Astrocyte of the spinal cord (primary cell): ENCODE measurements at places on chromosomes 2 and 18.

DNA sequence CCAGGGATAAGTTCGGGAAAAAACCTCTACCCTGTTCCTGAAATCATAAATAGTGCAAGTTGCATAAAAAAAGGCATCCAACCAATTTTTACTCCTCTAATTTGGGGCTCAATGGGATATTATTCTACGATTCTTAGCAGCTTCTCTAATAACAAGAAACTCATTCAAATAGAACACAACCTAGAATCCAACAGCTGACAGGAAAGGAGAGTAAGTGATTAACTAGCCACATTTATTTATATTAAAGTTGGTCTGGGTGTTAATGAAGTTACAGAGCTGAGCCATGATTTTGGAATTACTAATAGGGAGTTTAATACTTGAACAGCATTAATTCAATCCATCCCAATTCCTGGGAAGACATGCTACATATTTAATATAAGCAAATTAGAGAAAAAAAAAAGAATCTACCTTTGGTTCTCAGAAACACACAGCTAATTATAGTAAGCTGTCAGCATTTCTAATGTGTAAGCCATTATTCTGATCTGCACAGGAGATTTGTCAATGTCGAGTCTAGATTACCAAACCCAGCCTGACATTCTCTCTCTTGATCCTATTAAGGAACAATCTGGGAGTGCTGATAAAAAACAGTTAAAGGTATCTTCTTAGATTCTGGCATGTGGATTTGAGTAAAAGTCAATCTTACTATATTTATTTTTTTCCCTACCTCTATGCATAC lies 267.7 kb downstream of the NBAS start:
- DNase-seq = no peak

DNA sequence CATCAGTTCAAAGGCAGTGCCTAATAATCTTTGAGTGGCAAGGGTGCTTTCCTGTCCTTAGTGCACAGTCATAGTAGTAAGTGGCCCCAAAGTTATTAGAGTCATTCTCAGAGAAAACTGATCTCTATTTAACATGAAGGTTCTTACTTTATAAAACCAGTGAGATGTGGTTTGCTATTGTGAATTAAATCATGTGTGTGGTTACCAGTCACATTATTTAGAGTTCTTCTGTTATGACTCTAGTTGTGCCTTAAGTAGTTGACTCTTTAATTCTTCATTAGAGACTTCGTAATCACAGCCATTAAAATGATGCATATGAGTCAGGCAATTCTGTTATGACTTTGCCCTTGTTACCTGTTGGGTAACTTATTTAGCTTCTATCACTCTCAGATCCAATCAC lies 1392.9 kb upstream of the ACVR2A start:
- DNase-seq = no peak

GRCh38 chr2:105712166-105712915 lies 32.4 kb upstream of the NCK2 start:
- DNase-seq = peak; percentile 12

DNA sequence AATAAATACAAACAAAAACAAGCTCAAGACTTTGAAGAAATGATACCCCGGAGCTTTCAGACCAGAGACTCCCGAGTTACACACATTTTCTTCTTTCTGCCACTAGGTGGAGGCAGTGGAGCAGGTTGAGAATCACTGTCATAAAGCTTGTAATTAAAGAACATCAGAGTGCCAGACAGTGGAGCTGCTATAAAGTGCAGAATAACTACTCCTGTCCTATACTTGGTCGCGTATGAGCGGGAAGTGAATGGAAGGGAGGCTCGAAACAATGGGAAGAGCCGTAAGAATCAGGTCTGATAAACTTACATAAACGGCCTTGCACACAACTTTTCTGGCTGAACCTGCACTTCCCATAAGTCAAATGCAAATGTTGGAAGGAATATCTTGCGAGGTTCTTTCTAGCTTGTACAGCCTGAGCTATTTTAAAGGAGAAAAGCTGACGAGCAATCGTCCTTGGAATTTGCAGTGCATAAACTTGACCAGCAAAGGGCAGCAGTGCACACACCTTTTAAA lies 189.0 kb downstream of the RPIA start:
- DNase-seq = peak; percentile 47

DNA sequence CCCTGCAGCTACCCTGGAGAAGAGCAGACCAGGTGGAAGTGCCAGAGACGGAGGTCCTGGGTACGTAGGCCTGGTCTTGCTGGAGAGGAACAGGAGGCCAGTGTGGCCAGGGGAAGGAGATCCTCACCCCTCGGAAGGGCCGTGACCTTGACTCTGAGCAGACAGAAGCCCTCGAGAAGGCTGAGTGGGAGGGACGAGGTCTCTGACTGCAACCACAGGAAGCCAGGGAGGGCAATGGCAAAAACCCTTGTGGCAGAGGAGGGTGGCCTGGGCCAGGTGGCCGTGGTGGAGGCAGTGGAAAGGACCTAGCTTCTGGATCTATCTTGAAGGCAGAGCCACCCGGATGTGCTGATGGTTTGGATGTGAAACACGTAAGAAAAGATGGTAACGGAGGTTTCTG lies 28.1 kb downstream of the THAP4 start:
- DNase-seq = no peak

- DNase-seq = peak; percentile 9
Measured at GRCh38 chr2:68284896-68285295, 32.6 kb upstream of the PPP3R1 start.
